ENCODE measurements at places on chromosomes 2 and 18.
A peak's percentile ranks its signal among the peaks of the same experiment; 100 is the strongest.

- no peak overlapping the region for H3K27ac ChIP-seq
- H3K4me1 ChIP-seq, result no peaks in the 10 kb centered on the region
- H3K36me3 ChIP-seq, result no peaks in the 10 kb centered on the region
- no peak for DNase-seq
- H3K27me3 ChIP-seq, result no peaks in the 10 kb centered on the region
Measured at GRCh38 chr2:164205347-164205746, 415.9 kb downstream of the GRB14 start.

DNA sequence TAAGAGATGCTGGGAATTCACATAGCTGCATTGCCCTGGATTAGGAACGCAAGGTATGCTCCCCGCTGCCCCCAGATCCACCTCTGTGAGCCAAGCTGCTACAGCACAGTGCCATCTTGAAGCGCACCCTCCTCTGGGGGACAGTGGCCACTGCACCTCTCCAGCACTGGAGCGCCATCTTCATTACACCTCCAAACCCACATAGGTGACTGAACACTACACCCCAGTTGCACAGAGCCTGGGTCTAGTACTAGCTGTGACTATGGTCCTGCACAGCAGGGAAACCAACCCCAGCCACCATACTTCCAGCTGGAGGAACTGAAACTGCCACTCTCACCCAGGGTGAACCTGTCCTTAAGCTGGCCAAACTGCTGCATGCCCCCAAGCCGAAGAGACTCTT is 84.6 kb downstream of the TMEM237 start:
- H3K27me3 ChIP-seq, result no peaks in the 10 kb centered on the region
- no peak overlapping the region for H3K27ac ChIP-seq
- H3K36me3 ChIP-seq, result no peaks in the 10 kb centered on the region
- no peak overlapping the region for H3K4me3 ChIP-seq
- no peak for DNase-seq

GRCh38 chr2:237488901-237489860 is 2.1 kb downstream of the MLPH start:
- no peak overlapping the region for H3K4me3 ChIP-seq
- no peaks in the 10 kb centered on the region for H3K36me3 ChIP-seq
- H3K27me3 ChIP-seq, result peaks cover 36% of the 10 kb centered on the region

DNA sequence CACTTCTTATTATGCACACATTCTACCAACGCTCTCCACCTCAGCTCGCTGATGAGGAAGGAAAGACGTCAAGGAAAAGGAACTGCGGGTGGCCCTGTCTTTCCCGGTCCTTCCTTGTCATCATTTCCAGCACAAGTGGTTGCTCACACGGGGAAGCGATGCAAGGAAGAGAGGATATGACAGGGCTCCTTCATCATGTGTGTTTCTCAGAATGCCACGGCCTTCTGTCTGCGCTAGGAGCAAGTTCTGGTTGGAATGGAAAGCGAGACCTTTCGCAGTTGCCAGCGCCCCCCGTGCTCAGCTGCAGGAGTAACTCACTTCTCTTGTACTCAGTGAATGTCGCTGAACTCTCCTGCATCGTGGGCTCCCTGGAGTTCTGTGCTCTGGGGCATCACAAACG is 191.8 kb upstream of the GLI2 start:
- no peaks in the 10 kb centered on the region for H3K36me3 ChIP-seq
- no peak for DNase-seq
- no peaks in the 10 kb centered on the region for H3K27me3 ChIP-seq
- no peak overlapping the region for H3K4me3 ChIP-seq

DNA sequence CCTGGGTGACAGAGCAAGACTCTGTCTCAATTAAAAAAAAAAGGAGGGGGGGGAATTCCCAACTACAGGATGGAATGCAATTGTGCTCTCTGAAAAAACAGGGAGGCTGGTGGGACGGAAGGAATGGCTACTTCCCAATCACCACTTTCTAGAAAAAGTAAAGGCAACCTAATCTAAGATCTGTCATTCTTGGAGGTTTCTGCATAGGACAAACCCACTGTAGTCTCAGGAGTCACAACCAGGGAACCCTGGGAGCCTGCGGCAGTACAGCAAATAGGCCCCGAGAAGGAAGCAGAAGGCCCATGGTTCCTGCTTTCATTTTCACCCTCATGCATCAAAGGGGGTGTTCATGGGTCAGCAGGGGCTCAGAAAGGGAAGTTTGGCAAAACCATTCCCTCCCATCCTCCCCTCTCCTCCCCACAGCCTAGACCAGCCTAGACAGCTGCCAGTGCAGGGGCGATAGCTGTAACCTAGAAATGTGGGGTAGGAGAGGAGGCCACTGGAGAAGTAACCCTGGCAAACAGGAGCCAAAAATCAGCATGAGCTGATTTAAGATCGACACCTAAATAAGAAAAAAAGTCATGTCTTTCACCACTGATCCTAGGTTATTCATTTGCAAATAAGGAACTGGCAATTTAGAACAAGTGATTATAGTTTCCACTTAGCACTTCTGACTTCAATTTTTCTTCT is 48.0 kb downstream of the TRABD2A start:
- no peak for DNase-seq
- H3K4me3 ChIP-seq, result no peak overlapping the region
- H3K36me3 ChIP-seq, result no peaks in the 10 kb centered on the region
- H3K4me1 ChIP-seq, result no peaks in the 10 kb centered on the region
- H3K27me3 ChIP-seq, result no peaks in the 10 kb centered on the region
- H3K27ac ChIP-seq, result no peak overlapping the region

GRCh38 chr18:9934274-9934673 is 20.5 kb downstream of the VAPA start:
- H3K36me3 ChIP-seq, result peaks cover 4% of the 10 kb centered on the region
- no peaks in the 10 kb centered on the region for H3K27me3 ChIP-seq
- no peak for DNase-seq

GRCh38 chr18:23890589-23890988 is 124.0 kb upstream of the TTC39C start:
- H3K27ac ChIP-seq, result no peak overlapping the region
- DNase-seq, result no peak
- no peaks in the 10 kb centered on the region for H3K4me1 ChIP-seq
- no peak overlapping the region for H3K4me3 ChIP-seq
- H3K36me3 ChIP-seq, result no peaks in the 10 kb centered on the region

DNA sequence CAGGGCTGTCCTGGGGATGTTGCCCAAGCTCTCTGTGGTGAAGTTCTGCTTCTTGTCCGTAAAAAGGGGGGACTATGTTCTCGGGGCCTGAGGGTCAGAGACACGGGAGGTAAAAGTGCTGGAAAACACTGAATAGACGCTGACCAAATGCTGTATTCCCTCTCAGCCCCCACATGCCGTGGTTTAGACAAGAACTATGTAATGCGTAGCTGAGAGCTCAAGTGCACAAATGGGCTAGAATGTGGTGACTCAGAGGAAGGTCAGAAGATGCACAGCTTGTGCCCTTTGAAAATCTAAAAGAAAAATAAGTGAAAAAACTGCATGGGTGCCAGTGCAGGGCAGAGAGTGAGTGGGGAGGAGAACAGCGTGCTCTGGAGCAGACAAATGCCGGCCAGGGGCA is 80.3 kb upstream of the MAP4K4 start:
- H3K27me3 ChIP-seq, result no peaks in the 10 kb centered on the region
- peaks cover 8% of the 10 kb centered on the region for H3K4me1 ChIP-seq
- no peak overlapping the region for H3K27ac ChIP-seq
- H3K36me3 ChIP-seq, result no peaks in the 10 kb centered on the region

- no peaks in the 10 kb centered on the region for H3K36me3 ChIP-seq
- peak overlapping the region; percentile 76 for H3K4me3 ChIP-seq
- H3K27ac ChIP-seq, result peak overlapping the region; percentile 83
- H3K4me1 ChIP-seq, result peaks cover 23% of the 10 kb centered on the region
- DNase-seq, result no peak
- no peaks in the 10 kb centered on the region for H3K27me3 ChIP-seq
Measured at GRCh38 chr2:74146929-74147726, 584 bp downstream of the BOLA3 start.

- DNase-seq, result peak; percentile 96
- no peaks in the 10 kb centered on the region for H3K4me1 ChIP-seq
- H3K36me3 ChIP-seq, result no peaks in the 10 kb centered on the region
- peak overlapping the region; percentile 77 for H3K27ac ChIP-seq
- no peaks in the 10 kb centered on the region for H3K27me3 ChIP-seq
Measured at GRCh38 chr2:67650291-67651133, 253.4 kb downstream of the ETAA1 start.

GRCh38 chr18:79797518-79798345 is at the start of gene KCNG2:
TSS of gene KCNG2 (plus strand) at chr18:79797938. CDS start at chr18:79863668, 65,730 bp downstream.
- peaks cover 19% of the 10 kb centered on the region for H3K4me1 ChIP-seq
- no peaks in the 10 kb centered on the region for H3K36me3 ChIP-seq
- H3K4me3 ChIP-seq, result peak within 1 kb of the TSS; percentile 20
- no peak within 1 kb of the TSS for H3K27ac ChIP-seq

GRCh38 chr2:105712981-105713596 is 31.6 kb upstream of the NCK2 start:
- no peak overlapping the region for H3K4me3 ChIP-seq
- no peaks in the 10 kb centered on the region for H3K36me3 ChIP-seq
- no peaks in the 10 kb centered on the region for H3K4me1 ChIP-seq
- H3K27ac ChIP-seq, result no peak overlapping the region

- no peak overlapping the region for H3K27ac ChIP-seq
- DNase-seq, result no peak
- H3K36me3 ChIP-seq, result no peaks in the 10 kb centered on the region
- no peaks in the 10 kb centered on the region for H3K27me3 ChIP-seq
Measured at GRCh38 chr2:219675221-219675620, 47.8 kb downstream of the SLC4A3 start.

GRCh38 chr2:201151127-201151981 is 31.6 kb upstream of the CASP10 start:
- peak overlapping the region; percentile 76 for H3K27ac ChIP-seq
- H3K4me1 ChIP-seq, result no peaks in the 10 kb centered on the region
- H3K36me3 ChIP-seq, result peaks cover 36% of the 10 kb centered on the region
- H3K4me3 ChIP-seq, result no peak overlapping the region

GRCh38 chr2:213199871-213200270 is 48.5 kb upstream of the IKZF2 start:
- no peak overlapping the region for H3K27ac ChIP-seq
- no peaks in the 10 kb centered on the region for H3K36me3 ChIP-seq
- DNase-seq, result no peak
- H3K4me1 ChIP-seq, result no peaks in the 10 kb centered on the region
- no peak overlapping the region for H3K4me3 ChIP-seq

DNA sequence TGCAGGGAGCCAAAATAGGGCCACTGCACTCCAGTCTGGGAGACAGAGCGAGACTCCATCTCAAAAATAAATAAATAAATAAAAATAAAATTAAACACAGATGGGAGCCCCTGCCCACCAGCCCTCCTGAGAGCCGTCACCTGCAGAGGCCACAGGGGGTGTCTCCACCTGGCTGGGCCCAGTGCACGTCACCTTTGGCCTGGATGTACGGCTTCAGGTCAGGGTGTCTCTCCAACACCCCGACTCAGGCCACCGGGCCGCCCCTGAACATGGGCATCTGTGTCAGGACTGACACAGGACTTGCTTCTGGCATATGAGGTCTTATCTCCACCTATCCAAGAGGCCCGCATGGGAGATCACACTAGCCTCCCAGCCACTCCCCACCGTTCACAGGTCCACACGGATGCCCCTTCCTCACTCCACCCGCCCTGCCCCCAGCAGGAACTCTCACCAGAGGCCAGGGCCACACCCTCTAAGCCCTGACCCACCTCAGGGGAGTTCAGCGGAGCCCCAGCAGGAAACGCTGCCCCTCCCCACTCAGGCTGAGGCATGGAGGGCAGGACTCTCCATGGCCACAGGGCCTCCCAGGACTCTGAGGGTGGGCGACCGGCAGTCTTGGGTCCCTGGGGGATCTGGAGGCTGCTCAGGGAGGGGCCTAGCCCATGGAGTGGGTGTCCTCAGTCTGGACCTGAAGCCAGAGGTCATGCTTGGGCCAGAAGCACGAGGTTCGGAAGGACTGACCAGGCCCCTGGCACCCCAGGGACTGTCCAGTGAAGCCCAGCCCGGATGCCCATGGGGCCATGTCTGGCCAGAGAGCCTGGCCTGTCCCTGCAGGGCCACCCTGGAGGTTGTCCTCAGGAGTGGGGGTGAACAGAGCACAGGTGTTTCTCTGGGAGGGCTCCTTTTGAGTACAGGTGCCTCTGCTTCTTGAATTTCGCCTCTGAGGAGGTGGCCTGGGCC is 1.6 kb upstream of the CROCC2 start:
- H3K4me3 ChIP-seq, result no peak overlapping the region
- DNase-seq, result no peak
- no peak overlapping the region for H3K27ac ChIP-seq
- no peaks in the 10 kb centered on the region for H3K4me1 ChIP-seq
- peaks cover 5% of the 10 kb centered on the region for H3K27me3 ChIP-seq

- no peak overlapping the region for H3K4me3 ChIP-seq
- no peaks in the 10 kb centered on the region for H3K27me3 ChIP-seq
- no peaks in the 10 kb centered on the region for H3K4me1 ChIP-seq
- no peak for DNase-seq
- no peak overlapping the region for H3K27ac ChIP-seq
Measured at GRCh38 chr2:36711741-36712314, 15.3 kb downstream of the VIT start.

DNA sequence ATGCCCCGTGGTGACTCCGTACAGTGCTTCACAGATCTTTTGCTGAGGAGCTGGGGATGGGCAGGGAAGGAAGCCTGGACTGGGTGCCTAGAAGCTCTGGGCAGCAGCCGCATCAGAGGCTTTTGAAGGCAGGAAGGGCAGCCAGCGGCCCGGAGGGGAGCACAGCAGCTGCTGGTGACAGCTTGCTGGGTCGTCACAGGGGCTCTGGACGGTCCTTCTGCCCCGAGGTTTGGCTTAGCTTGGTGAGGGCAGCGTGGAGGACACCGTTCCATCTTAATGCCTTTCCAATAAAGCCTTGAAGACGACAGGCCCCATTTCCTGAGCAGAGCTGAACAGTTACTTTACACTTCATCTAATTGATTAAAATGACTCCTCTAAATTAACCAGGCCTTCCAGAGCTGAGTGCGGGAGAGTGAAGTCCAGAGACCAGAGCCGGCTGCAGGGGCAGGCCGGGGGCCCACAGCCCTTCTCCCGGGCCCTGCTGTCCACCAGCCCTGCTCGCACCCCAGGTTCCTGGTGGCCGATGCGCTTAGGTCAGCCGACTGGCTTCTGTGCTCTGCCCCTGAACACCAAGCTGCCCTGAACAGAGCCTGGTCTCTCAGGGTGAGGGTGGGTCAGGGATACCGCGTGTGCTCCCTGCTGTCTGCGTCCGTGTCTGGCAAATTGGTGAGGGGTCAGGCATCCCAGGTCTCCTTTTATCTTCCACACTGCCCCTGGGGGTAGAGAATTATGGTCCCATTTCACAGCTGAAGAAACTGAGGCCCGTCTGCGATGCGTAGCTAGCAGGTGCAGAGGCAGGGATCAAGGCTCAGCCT is 43.5 kb downstream of the RRM2 start:
- no peak overlapping the region for H3K4me3 ChIP-seq
- no peaks in the 10 kb centered on the region for H3K4me1 ChIP-seq
- no peaks in the 10 kb centered on the region for H3K36me3 ChIP-seq
- H3K27me3 ChIP-seq, result no peaks in the 10 kb centered on the region
- H3K27ac ChIP-seq, result no peak overlapping the region

Measured in sigmoid colon (tissue), 7 donors.